ENCODE measurements at places on chromosomes 16 and 17. TPM values are rescaled to one million over a fixed set of nuclear protein-coding genes. Genes with fewer than 3 reads are reported as not detected.

DNA sequence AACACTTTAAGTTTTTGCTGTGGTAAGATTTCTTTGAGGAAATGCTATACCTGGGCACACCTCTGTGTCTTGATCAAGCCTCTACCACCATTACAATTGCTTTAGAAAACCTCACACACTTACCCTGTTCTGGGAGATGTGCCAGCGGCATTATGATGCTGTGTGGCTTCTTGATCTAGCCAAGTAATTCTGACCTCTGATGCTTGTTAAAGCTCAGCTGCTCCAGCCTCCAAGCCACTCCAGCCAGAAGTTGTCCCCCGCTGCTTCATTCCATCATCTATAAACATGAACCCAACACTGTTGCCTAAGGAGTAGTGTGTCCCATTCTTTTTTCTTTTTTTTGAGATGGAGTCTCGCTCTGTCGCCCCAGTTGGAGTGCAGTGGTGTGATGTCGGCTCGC lies 60.1 kb downstream of the CYLD start:
- H3K4me3 ChIP-seq, result no peak overlapping the region
- peaks cover 21% of the 10 kb centered on the region for H3K4me1 ChIP-seq
- H3K27me3 ChIP-seq, result no peaks in the 10 kb centered on the region
- no peak for DNase-seq
- peaks cover 23% of the 10 kb centered on the region for H3K36me3 ChIP-seq

- H3K36me3 ChIP-seq, result peaks cover 41% of the 10 kb centered on the region
- H3K27ac ChIP-seq, result no peak overlapping the region
- H3K4me1 ChIP-seq, result no peaks in the 10 kb centered on the region
- no peak overlapping the region for H3K4me3 ChIP-seq
- DNase-seq, result no peak
Observed at GRCh38 chr16:58548378-58548777, 33.1 kb downstream of the SETD6 start.

DNA sequence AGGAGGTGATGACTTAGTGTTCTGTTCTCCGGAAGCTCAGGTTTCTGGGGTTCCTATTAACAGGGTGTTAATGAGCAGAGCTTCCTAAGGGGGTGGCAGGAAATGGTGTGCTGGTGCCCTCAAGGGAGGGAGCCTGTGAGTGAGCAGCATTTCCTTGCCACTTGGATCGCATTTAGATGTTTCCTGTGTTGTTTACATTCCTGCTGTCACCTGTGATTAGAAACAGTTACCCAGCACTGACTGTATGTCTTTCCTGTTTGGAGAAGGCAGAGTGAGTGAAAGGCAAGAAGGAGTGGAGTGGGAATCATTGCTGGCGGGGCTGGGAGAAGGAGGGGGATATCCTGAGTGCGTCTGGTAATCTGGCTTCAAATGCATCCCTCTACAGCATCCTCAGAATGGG lies 214.6 kb downstream of the CCDC182 start:
- H3K4me1 ChIP-seq, result peaks cover 35% of the 10 kb centered on the region
- no peak for DNase-seq
- H3K27me3 ChIP-seq, result no peaks in the 10 kb centered on the region
- H3K4me3 ChIP-seq, result no peak overlapping the region
- peaks cover 14% of the 10 kb centered on the region for H3K36me3 ChIP-seq

GRCh38 chr17:80930335-80931279 lies 61.0 kb upstream of the CHMP6 start:
- no peak overlapping the region for H3K4me3 ChIP-seq
- H3K4me1 ChIP-seq, result no peaks in the 10 kb centered on the region
- no peak overlapping the region for H3K27ac ChIP-seq
- no peak for DNase-seq
- no peaks in the 10 kb centered on the region for H3K27me3 ChIP-seq
- peaks cover 51% of the 10 kb centered on the region for H3K36me3 ChIP-seq

DNA sequence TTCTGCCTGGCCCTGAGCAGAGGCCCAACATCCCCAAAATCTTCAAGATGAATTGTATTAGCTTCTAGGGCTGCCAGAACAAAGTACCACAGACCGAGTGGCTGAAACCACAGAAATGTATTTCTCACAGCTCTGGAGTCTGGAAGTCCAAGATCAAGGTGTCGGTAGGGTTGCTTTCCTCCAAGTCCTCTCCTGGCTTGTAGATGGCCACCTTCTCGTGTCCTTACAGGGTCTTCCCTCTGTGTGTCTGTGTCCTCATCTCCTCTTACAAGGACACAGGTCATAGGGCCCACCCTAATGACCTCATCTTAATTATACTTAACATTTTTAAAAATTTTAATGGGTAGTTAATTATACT lies 215.7 kb downstream of the NTN1 start:
- DNase-seq, result no peak
- H3K4me3 ChIP-seq, result no peak overlapping the region
- no peak overlapping the region for H3K27ac ChIP-seq
- no peaks in the 10 kb centered on the region for H3K27me3 ChIP-seq
- H3K36me3 ChIP-seq, result no peaks in the 10 kb centered on the region
- H3K4me1 ChIP-seq, result peaks cover 12% of the 10 kb centered on the region

GRCh38 chr16:84198401-84198800 lies 7.4 kb downstream of the ADAD2 start:
- no peak overlapping the region for H3K27ac ChIP-seq
- peaks cover 13% of the 10 kb centered on the region for H3K4me1 ChIP-seq
- DNase-seq, result no peak
- no peak overlapping the region for H3K4me3 ChIP-seq

The TP53TG3F gene
- not detected for total RNA-seq

The NMT1 gene
- 168 TPM for total RNA-seq

The LGALS3BP gene
- total RNA-seq, result 78.5 TPM
